ENCODE measurements at places on chromosomes 7 and 10. TPM values are rescaled to one million over a fixed set of nuclear protein-coding genes. Genes with fewer than 3 reads are reported as not detected.

- DNase-seq: no peak
Observed at GRCh38 chr10:109454691-109455090, 468.6 kb downstream of the XPNPEP1 start.

GRCh38 chr10:72081772-72082590 is 6.4 kb downstream of the SPOCK2 start:
- DNase-seq: no peak

ASIC3 gene
- total RNA-seq: 3.3 TPM

- DNase-seq: no peak
Observed at GRCh38 chr7:145106001-145106400, 270.1 kb upstream of the TPK1 start.

GRCh38 chr10:77861366-77861765 is 65.2 kb downstream of the DLG5 start:
- no peak for DNase-seq

DNA sequence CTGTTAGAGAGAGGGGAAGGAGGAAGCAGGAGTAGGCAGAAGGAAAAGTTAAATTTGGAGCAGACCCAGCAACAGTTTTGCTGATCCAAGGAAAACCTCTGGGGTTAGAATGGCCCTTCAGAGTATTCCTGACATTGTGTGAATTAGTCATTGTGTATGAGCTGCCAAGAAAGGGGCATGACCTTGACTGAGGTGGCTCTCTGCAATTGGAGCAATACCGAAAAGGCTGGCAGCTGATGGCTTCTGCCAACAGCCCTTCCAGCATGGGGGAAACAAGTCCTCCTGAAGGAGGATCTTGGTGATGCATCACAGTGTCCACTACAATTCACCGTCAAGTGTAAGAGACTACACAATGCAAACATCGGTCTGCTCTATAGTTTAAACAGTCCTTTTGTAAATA is 20.6 kb upstream of the WASL start:
- DNase-seq: peak; percentile 45

DNA sequence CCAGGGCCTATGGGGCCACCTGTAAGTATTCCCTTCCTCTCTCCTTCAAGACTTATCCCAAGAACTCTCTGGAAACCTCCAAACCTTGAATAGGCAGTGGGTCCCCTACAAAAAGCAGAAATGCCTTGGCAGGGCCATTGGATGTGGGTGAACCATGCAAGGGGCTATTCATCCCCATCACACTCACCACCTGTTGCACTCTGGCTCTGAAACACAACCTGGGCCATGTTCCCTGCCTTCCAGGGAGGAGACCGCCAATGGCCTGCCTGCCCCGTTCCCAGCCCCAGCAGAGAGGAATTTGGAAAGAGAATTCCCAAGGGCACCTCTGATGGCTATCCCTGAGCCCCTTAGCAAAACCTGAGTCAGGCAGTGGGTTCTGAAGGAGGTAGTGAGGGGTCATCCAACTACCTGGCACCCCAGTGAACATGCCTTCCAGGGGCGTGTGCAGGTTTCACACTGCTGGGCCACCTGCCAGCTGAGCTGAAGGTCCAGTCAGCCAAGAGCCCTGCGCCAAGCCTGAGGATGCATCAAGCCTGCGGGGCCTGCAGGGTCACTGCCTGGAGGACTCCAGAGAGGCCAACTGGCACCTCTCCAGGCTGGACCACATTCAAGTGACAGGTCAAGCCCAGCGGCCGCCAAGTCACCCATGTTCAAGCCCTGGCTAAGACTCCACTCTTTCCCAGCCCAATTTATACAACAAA is 101.3 kb downstream of the COL13A1 start:
- DNase-seq: no peak

GRCh38 chr7:139680676-139681462 is 96.9 kb downstream of the HIPK2 start:
- peak; percentile 65 for DNase-seq

Data from heart right ventricle (tissue), 16 donors.